ENCODE measurements at places on chromosomes 2 and 18.

DNA sequence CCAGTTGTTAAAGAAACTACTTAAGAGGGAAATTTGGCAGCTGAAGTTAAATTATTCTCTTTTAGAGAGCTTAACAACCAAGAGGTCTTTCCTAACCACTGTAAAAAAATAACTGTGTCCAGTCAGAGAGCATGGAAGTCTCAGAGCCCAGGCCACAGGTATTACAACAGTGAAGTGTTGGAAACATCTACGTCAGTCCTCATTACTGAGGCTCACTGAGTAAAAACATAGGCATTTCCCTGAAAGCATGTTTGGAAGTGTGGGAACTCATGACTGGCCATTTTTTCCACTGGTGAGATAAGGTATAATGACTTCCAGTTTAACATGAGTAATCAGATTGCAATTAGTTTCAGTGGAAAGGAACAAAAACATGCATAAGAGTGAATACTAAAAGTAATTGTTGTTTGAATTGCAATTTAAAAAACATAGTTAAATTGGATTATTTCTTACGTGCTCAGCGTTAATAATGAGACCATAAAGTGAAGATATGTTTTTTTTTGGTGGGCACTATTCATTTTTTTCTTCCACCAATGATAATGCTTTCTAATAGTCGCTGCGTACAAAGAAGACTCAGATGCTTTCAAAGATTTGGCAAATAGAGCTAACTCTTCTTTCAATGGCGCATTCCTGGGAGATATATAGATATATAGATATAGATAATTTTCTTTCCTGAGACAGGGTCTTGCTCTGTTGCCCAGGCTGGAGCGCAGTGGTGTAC lies 60.8 kb downstream of the EFEMP1 start:
- DNase-seq: peak; percentile 99

- no peak for DNase-seq
Observed at GRCh38 chr2:107025869-107026380, 140.0 kb upstream of the ST6GAL2 start.

DNA sequence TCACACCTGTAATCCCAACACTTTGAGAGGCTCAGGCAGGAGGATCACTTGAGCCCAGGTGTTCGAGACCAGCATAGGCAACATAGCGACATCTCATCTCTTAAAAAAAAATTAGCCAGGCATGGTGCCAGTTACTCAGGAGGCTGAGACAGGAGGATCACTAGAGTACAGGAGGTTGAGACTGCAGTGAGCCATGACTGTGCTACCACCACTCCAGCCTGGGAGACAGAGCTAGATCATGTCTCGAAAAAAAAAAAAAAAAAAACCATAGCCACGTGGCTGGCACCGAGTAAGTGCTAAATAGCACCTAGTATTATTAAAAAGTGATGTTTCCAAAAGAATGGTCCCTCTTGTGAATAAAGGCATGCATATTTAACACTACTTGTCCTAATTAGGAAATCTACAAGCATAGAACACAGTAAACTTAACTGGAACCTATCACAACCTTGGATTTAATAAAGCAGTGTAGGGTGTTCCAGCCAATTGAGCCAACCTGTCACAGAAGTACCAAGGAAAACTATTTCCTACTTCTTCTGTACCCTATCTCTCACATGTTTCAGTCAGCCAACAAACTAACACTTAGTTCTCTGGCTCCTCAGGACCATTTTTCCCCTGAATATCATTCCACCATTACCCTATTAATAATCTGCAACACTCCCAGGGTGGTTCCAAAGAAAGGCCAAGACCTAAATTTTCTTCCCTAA lies 8.8 kb downstream of the RAB1A start:
- DNase-seq: no peak

DNA sequence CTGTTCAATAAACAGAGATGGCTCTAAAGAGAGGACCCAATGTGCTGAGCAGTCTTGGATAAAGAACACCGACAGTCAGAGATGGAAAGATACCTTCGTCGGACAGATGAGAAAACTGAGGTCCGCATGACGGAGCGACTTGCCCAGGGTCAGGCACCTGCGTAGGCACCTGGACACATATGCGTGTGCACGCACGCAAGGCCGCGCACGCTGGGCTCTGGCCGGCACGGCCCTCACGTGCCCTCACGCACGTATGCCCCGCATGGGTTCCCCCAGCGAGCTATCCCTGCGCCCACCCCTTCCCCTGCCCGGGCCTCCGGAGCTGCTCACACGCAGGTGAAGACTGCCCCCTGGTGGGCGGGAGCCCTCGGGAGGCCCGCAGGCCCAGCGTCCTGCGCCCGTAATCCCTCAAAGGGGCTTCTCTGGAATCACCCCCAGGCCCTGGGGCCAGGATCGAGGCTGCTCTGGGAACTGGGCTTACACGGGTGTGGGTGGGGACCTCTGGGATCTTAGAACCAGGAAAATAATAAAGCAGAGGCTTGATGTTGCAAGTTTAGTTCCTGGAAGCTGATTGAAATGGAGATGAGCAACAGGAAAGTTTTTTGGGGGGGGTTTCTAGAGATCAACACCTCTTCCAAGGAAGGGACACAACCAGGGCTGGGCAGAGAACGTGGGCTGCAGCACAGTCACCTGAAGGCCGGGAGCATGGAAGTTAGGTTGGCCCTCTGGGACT lies 246.3 kb downstream of the TNS1 start:
- peak; percentile 31 for DNase-seq

DNA sequence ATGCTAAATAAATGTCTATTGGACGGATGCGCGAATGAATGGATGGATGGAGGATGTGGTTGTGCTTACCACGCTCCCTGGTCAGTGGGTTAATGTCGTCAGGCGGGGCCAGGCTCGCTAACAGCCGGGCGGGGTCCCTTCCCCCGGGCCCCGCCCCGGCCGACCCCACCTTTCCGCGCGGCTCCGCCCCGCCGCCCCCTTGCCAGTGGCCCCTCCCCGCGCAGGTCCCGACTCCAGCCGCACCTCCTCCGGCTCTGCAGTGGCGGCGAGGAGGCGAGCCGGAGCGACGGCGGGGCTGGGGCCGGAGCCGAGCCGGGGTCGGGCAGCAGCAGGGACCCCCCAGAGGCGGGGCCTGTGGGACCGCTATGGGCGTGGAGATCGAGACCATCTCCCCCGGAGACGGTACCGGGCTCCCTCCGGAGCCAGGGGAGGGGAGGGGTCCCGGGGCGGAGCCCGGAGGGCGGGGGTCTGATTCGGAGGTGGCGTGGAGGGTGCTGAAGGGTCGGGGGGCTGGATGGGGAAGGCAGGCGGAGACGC lies at the start of gene FKBP1B:
Gene FKBP1B, plus strand, starts transcription at position 257 of the 537 bp plus-strand sequence. Its CDS starts 109 bp downstream, at position 366.
- DNase-seq: no peak

GRCh38 chr2:36988008-36988407 lies 21.7 kb upstream of the STRN start:
- no peak for DNase-seq

- no peak for DNase-seq
Observed at GRCh38 chr2:239522002-239522739, 121.4 kb upstream of the HDAC4 start.

GRCh38 chr18:12291161-12291560 lies 16.9 kb upstream of the TUBB6 start:
- no peak for DNase-seq

GRCh38 chr2:40955042-40955441 lies 503.2 kb upstream of the SLC8A1 start:
- DNase-seq: no peak

- DNase-seq: no peak
Observed at GRCh38 chr2:23506531-23507266, 121.7 kb downstream of the KLHL29 start.

GRCh38 chr2:38613849-38614213 lies 11.1 kb upstream of the HNRNPLL start:
- no peak for DNase-seq

DNA sequence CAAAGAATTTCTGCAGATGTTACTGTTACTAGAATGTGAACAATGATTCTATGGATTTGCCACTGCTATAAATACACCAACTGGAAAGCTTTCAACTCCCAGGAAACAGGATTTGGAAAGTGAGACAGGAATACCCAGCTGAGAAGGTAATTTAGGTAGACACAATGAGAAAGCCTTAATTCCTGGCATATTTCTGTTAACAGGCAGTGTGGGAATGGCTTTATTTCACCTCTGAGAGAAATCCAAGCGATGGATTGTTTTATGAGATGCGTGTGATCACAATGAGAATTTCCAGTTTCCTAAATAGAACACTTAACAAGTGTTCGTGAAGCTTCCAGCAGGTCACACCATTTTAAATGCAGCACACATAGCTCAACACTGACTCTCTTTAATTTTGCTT lies 133.0 kb downstream of the SLC8A1 start:
- DNase-seq: no peak

GRCh38 chr2:177391822-177392372 lies 676 bp upstream of the AGPS start:
- no peak for DNase-seq

GRCh38 chr2:135050132-135050531 lies 2.0 kb upstream of the RAB3GAP1 start:
- no peak for DNase-seq

- DNase-seq: no peak
Observed at GRCh38 chr18:69770238-69770637, 177.4 kb downstream of the CD226 start.

GRCh38 chr2:24469148-24469650 lies 21.9 kb upstream of the NCOA1 start:
- no peak for DNase-seq
